ENCODE measurements at places on chromosomes 7 and 10.

DNA sequence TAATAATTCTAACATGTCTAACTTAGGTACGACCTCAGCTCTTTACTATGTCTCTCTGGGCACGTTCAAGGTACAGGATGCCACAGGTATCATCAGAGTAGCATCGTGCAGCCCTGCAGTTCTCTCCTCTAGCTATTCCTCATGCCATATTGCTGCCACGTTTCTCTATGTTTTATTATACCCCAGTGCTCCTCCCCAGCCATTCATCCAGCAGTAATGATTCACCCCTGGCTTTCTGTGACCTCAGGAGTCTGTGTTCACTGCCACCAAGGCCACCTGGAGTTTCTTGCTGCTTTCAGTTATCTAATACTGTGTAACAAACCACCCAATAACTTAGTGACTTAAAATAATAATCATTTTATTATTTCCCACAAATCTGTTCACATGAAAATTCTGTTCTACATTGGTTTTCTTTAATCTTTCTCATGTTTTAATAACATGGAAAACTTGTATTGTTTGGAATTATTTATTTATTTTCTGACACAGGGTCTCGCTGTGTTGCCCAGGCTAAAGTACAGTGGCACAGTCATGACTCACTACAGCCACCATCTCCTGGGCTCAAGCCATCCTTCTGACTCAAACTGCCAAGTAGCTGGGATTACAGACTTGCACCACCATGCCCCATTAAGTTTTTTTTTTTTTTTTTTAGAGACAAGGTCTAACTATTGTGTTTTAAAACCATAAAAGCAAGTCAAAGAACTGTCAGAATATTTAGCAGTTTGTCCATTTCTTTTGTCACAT lies 21.8 kb downstream of the REEP3 start:
- DNase-seq: no peak

DNA sequence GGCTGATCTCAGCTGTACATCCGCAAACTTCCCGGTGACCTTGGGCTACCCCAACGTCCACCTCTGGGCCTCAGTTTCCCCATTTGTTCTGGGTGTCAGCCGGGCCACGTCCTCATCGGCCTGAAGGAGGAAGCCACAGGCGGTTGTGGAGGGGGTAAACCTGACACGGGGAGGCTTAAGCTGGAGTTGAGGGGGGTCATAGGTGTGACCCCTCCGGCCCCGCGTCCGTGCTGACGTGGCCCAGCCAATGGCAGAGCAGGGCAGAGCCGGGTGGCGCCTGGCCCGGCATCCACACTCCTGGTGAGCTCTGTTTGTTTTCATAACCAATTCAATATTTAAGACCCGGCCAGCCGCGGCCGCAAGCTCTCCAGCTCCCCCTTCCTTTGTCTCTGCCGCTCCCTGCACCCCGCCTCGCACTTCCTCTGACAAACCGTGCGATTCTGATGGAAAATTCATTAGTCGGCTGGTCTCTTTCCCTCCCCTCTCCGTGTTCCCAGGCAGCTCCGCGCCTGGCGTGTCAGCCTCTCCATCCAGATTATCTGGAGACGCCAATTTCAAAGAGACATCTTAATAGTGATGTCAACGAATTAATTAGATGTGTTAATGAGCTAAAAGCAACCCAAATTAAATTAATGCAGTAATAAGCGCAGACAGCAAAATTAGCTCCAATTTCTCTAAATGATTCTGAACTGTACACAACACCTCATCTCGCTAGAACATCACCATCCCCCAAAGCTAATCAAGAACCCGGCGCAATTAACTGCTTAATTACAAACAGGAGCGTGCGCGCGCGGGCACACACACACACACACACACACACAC lies 55.4 kb downstream of the MICALL2 start:
- no peak for DNase-seq

GRCh38 chr7:47711776-47712175 lies 129.9 kb upstream of the TNS3 start:
- no peak for DNase-seq

GRCh38 chr7:45151131-45151684 lies 6.4 kb upstream of the RAMP3 start:
- DNase-seq: no peak

- DNase-seq: no peak
Measured at GRCh38 chr7:22229148-22229547, 127.8 kb downstream of the RAPGEF5 start.

- DNase-seq: no peak
Measured at GRCh38 chr10:18290651-18291313, 150.6 kb downstream of the CACNB2 start.

- no peak for DNase-seq
Measured at GRCh38 chr10:5746197-5746596, 61.6 kb downstream of the TASOR2 start.

DNA sequence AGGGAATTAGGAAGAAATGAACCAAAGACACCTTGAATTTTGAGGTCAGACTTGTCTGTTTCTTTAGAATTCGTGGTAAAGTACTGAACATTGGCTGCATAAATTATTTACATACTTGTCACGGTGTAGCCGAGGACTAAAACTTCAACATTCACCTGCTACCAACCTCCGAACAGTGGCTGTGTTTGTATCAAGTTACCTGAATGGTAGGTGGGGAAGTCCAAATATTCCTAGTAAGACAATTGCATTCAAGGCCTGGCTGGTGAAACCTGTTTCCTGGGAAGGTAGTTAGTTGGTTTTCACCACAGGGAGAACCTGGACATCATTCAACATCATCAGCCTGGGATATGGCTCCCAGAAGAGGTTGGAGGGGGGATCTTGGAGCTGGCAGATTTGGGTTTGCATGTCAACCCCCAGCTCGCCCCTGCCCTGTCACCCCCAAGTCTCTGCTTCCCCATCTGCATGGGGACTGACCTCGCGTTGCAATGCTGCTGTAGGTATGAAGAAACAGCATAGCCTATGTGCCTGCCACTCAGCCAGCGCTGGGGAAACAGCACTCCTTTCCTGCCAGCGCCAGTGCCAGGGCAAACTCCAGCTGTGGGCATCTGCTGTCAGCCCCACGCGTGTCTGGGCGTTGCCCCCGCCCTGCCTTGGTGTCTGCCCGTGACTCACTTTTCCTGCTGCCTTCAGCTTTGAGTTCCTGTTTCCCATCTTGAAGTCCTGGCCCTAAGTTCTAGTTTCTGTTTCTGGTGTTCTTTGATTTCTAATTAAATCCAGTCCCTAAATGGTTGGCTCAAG lies 12.7 kb upstream of the LARP4B start:
- no peak for DNase-seq

GRCh38 chr10:132005147-132005546 lies 23.4 kb upstream of the BNIP3 start:
- no peak for DNase-seq

- DNase-seq: no peak
Measured at GRCh38 chr10:59976909-59977308, 70.6 kb upstream of the CCDC6 start.

- DNase-seq: no peak
Measured at GRCh38 chr10:8312781-8313180, 258.3 kb downstream of the GATA3 start.

Data from NCI-H187 (cell line).